ENCODE measurements at places on chromosomes 2 and 18.

GRCh38 chr2:107808959-107809358, 17.7 kb upstream of the RGPD4 start:
- DNase-seq = no peak

- DNase-seq = no peak
Measured at GRCh38 chr2:106165029-106165428, 29.1 kb downstream of the UXS1 start.

DNA sequence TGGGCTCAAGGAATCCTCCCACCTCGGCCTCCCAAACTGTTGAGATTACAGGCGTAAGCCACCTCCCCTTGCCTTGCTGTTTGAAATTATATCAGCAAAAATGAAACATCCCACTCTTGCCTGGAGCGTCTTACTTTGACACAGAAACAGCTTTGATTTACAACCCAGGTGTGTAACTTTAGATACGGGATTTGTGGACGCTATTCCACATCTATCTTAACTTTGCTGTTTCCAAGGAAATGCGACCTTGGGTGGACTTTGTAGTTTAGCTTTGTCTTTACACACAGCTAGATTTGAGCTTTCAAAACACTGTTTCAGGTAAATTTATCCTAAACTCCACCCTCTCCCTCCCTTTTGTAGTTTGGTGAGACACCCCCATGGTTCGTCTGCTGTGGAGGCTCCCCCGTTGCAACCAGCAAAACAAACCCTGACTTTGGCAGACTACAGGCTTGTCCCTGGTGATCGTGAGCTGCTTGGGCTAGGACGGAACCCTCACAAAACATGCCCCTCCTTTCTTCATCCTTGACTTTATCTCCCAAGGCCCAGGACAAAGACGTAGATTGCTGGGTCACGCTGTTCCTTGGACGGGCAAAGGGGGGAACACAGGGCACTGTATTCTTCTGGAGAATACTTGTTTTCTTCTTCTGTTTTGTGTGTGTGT, 5.5 kb upstream of the MSH6 start:
- no peak for DNase-seq

DNA sequence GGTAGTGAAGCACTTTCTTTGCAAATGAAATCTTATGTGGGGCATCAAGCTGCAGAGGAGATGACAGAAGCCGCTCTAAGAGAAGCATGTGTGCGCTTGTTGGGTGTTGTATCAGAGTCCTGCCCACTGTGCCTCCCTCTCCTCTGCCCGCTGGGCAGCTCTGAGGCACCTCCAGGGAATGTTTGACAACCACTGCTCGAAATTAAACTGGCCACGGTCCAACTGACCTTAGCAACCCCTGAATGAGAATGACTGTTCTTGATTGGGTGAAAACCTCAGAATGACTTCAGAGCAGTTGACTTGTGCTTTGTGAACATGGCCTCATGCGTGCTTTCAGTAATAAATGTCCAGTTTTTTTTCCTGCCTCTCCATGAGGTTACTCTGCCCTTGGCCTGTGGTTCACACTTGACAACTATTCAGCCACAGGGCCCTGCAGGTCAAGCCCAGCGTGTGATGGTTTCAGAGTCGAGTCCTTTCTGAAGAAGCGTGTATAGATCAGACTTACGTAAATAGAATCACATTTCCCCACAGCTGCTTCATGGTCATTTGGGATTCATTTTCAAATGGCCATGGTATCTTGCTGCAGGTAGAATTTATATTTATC, 94.9 kb downstream of the SLC4A3 start:
- DNase-seq = no peak

Measured in stimulated activated CD8-positive, alpha-beta memory T cell treated with anti-CD3 and anti-CD28 coated beads, Interleukin-2, amount 100 ng/mL, for 48 hours (primary cell).